ENCODE measurements at places on chromosomes 1 and 21.

- no peak for DNase-seq
Measured at GRCh38 chr1:177800400-177801088, 169.3 kb downstream of the SEC16B start.

GRCh38 chr1:38059635-38060250 lies 13.2 kb upstream of the POU3F1 start:
- no peak for DNase-seq

DNA sequence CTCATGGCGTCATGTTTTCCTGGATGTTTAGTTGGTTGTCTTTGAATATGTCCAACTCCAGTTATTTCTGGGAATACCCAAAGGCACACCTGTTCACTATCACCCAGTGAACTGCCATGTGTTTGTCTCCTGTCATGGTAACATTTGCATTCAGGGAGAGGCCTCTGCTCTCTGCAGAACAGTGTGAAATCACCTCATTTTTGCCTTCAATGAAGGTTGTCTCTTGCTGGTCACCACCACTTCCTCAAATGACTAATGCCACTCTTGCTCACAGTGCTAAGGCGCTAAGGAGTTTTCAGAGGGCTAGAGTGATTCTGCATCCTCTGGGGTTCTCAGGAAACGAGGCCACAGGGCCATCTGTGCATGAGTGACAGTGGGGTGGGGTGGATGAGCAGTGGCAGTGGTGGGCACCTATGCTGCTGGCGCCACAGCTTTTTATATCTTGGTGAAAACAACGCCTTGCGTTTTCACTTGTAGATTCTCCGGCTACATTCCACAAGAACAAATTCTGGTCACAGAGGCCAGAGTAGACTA lies 60.0 kb upstream of the ATP5PO start:
- no peak for DNase-seq

DNA sequence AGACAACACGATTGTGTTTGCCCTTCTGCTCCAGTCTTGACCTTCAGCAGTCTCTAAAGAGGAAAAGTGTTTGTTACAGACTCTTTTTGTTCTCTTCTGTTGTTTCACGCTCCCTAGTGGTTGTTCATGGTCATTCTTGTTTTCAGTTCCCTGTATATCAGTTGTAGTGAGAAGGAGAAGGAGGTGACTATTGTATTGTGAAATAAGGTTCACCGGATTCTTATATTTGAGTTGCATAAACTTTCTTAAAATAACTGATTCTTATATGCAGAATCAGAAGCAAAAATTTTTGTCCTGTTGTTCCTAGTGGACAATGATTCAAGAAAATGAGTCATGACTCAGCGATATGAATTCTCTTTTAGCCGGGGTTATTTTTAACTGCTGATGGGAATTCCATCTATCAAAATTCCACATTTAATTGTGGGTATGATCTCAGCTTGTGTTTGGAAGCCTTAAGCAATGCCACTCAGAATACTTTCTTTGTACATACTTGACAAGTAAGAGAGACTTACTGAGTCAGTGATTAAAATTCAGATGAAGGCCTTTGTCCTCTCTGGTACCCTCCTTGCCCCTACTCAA lies 152.2 kb downstream of the CLEC20A start:
- no peak for DNase-seq

DNA sequence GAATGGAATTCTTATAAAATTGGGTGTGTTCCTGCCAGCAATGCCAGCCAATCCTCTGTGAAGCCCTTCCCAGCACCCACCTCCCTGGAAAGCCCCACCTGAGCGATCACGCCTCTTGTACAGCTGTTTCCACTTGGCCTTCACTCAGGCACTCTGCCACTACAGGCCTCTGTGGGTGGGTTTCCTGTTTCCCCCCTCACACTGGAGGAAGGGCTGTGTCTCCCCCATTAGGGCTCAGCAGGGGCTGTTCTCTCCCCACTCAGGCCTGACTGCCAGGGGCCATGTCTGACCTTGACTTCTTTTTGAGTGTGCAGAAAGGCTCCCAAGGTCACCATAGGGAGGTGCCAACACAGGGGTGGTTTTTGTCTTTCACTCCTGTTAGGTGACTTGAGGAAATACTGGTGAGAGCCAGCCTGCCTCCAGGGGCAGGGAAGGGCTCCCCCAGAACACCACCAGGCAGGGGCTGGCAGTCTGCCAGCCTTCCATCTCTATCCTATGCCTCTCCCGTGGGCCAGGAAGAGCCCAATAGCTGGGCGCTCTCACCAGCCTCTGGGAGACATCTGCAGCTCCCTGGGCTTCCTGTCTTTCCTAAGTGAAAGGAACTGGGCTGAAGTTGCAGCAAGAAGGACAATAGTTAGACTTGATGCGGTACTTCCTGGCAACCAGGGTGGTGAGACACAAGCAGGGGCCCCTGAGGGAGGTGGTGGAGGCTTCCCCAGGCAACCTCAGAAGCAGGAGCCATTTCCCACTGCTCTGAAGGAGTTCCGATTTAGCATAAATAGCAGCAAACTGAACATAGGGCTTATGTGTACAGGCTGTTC lies 49.1 kb downstream of the ELK4 start:
- DNase-seq = no peak

DNA sequence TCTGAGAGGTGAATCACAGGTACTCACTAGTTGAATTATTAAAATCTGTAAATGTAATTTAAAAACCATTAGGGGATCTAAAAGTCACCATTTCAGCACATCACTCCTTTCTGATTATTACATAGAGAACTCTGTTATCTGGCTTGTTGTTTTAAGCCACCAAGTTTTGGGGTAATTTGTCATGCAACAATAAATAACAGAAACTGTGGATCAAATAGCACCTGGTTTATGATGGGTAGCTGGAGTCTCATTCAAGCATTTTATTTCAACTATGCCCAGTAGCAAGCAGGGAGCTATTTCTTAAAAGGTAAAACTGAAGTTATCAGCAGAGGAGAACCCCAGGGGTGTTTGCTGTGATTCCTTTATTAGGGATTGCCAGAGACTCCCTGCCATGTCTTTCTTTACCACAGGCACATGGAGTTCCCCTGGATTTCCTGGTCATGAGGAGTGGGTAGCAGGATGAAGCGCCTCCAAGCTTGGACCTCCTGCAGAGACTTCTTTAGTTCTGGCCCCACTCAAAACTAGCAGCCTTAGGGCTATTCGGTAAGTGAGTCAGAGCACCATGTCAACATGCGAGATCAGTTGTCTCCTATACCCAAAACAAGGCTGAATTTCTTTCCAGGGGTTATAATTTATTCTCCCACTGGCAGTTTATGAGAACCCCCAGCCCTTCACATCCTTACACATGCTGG lies 179.2 kb downstream of the GIPC2 start:
- DNase-seq = no peak
